ENCODE measurements at places on chromosomes 7 and 10.

DNA sequence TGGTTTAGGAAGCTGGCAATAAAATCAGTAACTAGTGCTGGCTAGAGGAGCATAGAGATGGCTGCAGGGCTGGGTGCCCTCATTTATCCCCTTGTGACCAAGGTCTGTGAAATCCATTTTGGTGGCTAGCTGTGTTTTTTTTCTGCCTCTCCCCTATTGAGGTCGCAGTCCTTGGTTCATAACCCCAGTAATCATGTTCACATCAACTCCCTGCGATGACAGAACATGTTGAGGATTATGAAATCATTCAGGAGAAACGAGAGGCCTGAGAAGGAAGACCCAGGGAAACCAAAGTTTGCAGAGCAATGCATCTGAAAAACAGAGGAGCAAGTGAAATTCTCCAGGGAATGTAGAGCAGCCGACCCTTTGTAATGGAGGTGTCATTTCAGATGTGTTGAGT, 126.9 kb downstream of the TACC2 start:
- no peak for DNase-seq

GRCh38 chr10:124230635-124231167, 137.3 kb upstream of the CHST15 start:
- no peak for DNase-seq

GRCh38 chr7:77442636-77443035, 26.5 kb upstream of the GSAP start:
- DNase-seq = peak; percentile 53

DNA sequence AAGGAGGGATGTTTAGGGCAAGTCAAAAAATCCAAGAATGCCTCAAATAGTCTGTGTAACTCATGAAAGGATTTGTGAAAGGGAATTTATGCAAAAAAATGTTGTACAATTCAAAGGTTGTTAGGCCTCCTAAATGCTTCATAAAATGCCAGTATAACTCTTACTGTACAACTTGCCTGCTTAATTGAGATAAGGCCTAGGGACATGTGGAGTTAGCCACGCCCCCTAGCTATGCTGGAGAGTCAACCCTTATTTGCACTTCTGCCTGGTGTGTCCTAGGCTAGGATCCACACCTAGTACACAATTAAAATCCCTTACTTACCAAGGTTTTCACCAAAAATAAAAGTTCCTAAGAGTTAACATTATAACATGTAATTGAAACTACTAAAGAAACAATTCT, 77.2 kb downstream of the ZNF680 start:
- no peak for DNase-seq

- no peak for DNase-seq
Observed at GRCh38 chr10:123034332-123034731, 25.5 kb downstream of the ACADSB start.

DNA sequence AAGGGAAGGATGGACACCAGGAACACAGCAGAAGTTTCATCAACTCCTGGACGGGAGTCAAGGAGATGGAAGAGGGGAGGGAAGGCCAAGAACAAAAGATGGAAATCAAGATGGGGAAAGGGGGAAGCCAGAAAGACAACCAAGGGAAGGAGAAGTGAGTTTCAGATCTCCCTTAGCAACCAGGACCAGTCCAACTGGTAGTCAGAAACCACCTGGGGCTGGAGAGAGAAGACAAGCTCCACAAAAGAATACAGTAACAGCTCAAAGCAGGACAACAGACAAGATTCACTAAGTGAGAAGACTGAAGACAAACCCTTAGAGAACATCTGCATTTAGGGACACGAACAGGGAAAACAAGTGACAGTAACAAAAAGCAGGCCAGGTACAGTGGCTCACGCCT, 30.6 kb downstream of the CDCA7L start:
- no peak for DNase-seq

DNA sequence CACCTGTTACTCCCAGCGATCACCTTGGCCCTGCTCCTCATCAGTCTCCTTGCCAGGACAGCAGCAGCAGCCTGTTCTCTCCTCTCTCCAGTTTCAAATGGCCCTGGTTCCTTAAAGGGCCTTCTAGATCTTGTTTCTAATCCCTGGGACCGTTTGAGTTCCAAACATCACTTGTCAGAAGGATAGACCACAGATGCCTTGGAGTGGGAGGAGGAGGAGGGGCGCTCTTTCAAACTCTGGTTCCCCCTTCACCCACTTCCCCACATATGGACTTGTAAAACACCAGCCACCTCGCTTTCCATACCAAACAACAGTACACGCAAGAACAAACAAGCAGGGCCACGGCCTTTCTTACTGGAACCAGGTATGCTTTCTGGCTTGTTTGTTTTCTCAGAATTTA, 104.8 kb downstream of the PLXNA4 start:
- no peak for DNase-seq

DNA sequence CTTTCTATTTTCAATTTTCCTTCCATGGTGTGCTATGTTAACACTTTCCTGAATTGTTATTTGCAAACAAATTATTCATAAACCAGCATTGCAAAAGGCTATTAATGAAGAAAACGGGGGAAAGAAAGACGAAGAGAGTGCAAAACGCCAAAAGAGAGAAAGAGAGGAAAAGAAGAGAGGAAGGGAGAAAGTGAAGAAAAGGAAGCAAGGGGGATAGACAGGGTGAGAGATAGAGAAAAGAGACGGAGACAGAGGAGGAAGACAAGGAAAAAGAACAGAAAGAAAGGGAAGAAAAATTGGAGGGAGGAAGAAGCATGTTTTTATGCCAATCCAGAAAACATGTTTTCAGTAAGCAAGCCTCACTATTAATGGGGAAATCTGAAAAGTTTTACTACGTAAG, 310.6 kb downstream of the TFEC start:
- no peak for DNase-seq

GRCh38 chr7:152341039-152341913, 94.5 kb downstream of the KMT2C start:
- DNase-seq = peak; percentile 77

Measured in fibroblast of pulmonary artery (primary cell).